SW480 (cell line): ENCODE measurements at places on chromosomes 6 and 20.
A peak's percentile ranks its signal among the peaks of the same experiment; 100 is the strongest.

- DNase-seq = peak; percentile 49
These were observed 42.0 kb upstream of the ESR1 start for GRCh38 chr6:151765444-151765886.

DNA sequence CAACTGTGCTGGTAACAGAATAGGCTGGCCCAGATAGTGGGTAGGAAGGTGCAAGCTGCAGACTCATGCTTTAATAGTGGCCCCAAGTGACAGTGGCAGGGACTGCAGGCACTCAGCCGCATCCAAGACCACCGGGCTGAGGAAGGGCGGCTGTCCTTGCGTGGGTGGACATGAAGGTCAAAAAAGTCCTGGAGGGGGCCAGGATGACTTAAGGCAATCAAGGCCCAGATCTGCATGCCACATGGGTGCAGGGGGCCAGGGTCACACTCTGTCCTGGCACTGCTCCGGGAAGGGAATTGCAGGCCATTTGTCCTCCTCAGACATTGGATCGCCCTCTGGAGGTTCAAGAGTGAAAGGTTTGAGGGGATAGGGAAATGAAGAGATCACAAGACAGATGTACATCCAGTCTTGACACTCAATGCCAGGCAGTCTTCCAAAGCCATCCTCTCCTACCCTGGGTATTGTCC is 10.4 kb upstream of the VNN2 start:
- DNase-seq = no peak

DNA sequence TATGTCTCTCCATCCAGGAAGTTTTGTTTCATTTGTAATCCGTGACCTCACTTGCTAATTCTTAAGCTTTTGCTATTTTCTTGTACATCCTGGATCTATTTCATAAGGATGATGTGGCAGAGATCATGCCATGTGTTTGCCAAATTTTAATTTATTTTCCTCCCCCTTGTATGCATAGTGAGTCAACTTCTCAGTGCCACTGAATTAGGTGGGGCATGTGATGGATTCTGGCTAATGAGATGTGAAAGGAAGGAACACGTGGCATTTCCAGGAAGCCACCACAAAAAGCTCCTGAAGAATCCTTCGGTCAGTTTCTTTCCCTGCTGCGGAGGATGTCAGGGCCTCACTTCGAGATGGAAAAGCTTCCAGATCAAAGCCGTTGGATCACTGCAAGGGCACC is 86.2 kb upstream of the PRL start:
- DNase-seq = no peak

DNA sequence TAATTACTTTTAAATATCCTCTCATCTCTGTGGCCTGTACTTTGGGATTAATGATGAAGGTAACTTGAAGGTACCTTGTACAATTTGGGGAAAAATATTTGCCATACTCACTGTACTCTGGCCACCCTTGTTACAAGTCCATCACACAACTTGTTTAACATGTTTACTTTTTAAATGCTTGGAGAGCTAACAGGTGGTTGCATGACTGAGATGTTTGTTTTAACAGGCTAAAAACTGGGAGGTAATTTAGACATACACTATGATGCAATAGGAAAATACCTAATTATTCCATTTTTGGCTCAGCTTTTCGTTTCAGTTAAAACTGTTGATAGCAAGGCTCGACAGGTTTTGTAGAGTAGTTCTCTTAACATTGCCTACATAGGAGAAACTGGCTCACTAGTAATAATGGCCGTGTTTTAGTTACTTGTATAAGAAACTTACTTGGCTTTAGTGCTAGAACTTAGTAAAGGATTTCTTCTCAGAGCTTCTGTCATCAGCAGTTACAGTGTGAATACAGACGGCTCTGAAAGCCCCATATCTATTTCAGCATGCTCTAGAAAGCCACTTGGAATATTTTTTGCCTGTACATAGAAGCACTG is 489.8 kb upstream of the SOX4 start:
- no peak for DNase-seq

DNA sequence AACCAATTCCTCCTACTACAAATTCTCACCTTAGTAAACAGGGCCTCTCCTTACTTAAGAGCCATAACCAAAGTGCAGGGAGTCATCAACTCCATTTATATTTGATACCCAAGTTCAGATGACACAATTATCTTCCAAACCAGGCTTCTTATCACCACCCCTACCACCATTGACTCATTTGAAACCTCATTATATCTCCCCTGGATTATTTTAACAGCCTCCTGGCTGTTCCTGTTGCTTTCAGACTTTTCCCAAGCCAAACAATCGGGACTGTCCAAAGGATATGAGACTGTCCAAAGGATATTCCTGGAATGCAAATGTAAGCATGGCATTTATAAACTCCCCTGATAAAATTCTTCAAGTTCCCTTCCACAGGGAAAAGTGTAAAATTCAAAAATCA is 394.3 kb downstream of the MAFB start:
- no peak for DNase-seq

DNA sequence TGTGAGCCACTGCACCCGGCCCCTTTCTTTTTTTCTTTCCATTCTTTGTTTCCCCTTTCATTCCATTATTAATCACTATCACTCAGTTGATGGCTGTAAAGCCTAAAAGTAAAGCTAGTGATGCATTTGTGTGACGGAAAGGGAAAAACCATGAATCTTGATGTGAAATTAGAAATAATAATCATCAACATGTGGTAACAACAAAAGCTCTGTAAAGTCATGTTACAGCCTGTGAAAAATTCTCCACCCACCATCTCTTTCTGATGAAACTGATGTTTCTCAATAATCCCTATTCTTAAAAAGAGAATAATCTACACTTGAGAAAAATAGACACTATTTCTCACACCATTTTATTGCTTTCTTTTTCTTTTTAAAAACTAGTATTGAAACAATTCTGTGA is 80.0 kb downstream of the CRYBG1 start:
- DNase-seq = no peak

DNA sequence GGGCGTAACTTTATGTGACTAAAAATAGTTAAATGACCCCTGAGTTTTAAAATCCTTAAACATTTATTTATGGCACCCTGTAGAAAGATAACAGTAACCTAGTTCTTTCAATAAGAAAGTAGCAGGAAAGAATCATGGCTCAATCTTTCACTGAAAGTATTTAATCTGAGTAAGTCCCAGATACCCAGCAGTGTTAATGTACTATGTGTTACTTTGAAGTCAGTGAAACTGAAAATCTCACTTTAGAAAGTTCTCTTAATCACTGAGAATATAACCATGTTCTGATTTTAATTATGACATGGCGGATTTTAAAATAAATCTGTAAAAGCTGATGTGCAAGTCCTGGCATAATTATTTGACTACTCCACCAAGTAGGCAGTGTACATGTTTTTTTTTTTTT is 8.1 kb upstream of the HEY2 start:
- DNase-seq = no peak

GRCh38 chr20:4082406-4083097 is 67.2 kb upstream of the RNF24 start:
- DNase-seq = no peak

DNA sequence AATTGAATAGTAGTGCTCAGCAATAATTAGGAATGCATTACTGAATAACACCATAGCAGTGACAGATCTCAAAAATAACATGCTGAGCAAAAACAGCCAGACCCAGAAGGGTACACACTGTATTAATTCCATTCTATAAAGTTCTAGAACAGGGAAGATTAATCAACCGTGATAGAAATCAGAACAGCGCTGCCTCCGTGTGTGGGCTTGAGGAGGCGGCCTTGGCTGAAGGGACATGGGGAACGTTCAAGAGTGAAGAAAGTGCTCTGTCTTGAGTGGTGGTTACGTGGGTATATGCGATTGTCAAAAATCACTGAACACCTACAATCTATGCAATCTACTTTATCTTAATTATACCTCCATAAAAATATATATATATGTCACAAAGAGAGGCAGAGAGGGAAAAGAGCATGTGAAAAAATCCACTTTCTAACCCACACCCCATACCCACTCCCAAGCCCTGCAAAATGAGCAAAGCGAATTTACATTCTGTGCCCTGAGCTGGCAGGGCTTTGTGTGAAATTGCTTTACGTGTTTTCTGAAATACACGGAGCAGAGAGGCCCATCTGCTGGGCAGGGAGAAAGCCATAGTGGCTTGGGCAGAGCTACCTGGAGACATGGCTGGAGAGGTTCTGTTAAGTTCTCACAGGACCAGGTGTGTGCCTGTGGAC is 74.4 kb downstream of the NFATC2 start:
- no peak for DNase-seq

DNA sequence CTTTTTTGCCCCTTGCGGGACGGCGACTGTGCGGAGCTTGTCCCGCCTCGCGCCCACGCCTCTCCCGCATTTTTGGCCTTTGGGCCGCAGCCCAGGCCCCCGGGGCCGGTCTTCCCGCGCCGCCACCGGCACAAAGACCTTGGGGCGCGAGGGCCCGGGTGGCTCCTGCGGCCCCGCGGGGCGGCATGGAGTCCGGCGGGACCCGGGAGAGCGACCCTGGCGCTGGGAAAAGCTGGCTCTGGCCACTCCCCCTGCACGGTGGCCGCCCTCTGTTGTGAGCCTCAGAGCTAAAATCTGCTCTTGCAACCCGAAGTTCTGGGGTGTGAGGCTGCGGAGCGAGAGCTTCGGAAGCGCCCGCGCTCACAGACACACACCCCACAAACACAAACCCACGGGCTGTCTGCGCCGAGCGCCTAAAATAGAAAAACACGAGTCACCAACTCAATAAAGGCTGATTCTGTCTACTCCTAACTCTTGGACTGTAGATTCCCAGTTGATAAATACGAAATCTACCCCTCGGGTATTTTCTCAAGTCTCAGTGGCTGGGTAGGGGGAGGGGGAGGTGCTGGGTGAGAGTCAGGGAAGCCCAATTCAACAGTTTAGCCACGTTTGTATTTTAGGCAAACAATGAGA is 496 bp upstream of the BEND3 start:
- DNase-seq = peak; percentile 71

- no peak for DNase-seq
These were observed 38.7 kb upstream of the POU5F1 start for GRCh38 chr6:31209137-31209536.

DNA sequence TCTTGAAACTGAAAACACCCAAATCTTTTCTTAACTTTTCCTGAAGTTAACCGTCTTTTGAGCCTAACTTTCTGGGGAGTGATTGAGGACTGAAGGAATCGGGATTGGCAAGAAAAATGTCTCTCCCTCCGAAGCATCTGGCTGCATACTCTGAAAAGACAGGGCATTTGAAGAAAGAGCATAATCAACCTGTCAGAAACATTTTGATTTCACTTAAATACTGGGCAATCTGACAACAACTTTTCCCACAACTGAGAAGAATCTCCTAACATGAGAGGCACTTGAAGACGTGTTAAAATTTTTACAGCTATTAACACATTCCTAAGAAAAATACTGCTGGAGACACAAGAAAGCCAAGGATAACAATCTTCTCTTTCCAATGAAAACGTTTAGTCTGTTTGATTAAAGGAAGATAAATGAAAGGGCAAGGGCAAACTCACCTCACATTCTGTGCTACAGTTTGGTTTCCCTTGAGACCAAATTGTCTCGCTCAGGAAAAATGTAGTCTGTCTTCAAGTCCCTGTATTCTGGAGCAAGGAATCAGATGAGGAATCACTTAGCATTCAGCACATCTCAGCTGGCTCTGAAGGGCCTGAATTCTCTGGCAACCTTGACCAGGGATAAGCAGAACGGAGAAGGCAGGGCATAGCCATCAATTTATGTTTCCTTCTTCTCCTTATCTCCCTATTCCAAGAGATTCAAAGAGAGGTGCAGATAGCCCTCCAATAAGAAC is 76.1 kb downstream of the TBX18 start:
- DNase-seq = no peak

- DNase-seq = no peak
These were observed 458.4 kb downstream of the TBC1D32 start for GRCh38 chr6:120875900-120876299.

DNA sequence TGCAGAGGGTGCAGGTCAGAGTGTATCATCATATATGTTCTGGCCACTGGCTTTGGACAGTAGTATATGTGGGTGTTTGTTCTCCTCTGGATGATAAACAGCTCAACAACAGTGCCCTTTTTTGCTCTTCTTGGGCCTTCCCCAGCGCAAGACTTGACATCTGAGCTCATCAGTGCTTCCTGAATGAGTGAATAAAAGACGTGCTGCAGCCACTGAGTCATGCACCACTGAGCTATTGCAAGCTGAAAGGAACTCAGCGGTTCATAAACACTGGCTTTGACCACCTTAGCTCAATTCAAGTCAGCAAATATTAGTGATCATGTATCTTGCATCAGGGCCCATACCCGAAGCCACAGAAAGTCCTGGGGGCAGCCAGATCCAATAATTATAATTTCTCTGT is 105.3 kb upstream of the KCNG1 start:
- no peak for DNase-seq

DNA sequence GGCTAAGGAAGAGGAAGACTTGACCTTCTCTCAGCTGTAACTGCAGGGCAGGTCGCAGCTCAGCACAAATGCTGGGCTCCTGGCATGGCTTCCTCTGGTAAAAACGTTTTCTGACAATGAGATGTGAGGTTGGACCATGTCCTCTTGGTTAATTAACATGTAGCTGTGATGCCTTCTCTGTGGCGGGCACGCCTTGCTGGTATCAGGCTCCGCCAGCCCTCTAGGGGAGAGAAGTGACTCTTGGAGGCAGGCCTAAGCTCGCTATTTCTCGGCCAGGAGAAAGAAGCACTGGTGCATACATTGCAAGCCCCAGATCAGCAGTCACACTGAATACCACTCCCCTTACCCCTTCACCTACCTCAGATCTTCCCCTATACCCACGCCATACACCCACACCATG is 65.0 kb downstream of the QRSL1 start:
- DNase-seq = no peak

DNA sequence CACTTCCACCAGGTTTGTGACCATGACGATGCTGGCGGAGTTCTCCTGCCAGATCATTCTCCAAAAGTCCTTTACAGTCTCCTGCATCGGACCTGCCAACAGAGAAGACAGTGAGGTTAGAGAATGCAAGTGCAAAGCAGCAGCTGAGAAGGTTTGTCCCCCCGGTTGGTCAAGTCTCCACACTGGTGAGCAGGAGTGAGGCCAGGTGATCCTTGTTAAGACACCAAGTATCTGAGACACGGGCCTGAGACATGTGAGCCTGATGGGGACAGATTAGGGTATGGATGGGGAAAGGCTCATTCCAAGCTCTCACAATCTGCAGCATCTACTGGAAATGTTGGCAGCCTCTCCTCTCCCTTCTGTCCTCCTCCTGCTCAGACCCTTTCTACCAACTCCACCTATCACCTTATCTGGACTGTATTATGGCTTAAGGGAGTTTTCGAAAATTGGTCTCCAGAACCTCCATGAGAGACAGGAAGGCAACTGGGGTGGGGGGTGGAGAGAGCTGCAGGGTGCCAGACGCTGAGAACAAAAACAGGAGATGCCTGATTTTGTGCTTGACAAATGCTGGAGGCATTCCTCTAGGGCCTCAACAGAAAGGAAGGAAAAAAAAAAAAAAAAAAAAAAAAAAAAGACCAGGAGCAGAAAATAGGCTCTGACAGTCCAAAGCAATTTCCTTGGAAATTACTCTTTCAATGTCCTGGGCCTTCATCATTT is 500.4 kb upstream of the CHD6 start:
- no peak for DNase-seq
